ENCODE measurements at places on chromosomes 16 and 17.

- DNase-seq, result no peak
Observed at GRCh38 chr17:12966413-12966812, 51.4 kb downstream of the ELAC2 start.

GRCh38 chr17:41810659-41811548 is 845 bp downstream of the P3H4 start:
- no peak for DNase-seq

DNA sequence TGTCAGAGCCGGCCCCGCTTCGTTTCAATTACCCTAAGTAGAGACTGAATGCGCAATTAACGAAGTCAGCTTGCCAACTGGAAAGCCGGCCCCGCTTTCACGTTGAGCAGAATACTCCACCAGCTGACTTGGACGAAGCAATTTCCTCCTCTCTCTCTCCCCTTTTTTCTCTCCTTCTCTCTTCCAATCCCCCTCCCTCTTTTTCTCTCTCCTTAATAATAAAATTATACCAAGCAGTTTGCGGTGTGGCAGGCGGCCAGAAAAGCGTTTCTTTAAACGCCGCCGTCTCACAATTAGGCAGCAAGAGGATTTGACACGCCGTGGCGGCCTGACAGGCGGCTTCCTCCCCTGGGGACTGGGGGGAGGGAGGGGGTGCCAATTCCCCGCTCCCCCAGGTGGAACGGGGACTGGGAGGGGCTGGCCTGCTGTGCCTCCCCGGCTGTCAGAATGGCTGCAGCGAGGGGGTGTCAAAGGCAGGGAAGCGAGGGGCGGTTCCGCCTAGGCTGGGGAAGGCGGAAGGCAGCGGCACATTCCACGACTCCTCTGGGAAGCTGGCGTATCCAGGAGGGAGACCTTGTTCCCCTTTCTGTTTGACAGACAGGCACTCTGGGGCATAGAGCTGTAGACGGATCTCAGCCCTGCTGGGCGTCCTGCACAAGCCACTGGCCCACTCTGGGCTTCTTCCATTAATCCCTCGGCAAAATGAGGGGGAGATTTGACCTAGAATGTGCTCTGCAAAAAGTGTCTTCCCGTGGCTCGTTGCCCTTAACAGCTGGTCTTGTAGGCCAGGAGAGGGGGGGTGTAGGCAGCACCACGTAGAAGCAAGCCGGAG is 52.7 kb downstream of the SREBF1 start:
- peak; percentile 91 for DNase-seq

- DNase-seq, result no peak
Observed at GRCh38 chr17:64230791-64231408, 32.2 kb downstream of the TEX2 start.

DNA sequence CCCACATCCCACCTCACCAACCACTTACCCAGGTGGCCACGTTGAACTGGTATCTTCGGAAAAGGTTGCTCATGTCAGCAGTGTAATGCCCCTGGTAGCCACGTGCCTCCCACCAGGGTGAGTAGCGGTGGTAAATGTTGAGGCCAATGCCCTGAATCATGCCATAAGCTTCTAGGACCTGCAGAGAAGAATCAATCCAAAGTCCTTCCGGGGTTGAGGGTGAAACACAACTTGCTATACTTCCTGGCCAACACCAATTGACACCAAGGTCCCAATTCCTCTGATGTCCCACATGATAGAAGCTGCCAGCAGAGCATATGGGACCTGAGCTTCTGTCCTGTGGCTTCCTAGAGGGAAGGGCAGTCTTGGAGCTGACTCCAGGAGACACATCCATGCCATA is 11.3 kb upstream of the CNOT1 start:
- DNase-seq, result no peak

DNA sequence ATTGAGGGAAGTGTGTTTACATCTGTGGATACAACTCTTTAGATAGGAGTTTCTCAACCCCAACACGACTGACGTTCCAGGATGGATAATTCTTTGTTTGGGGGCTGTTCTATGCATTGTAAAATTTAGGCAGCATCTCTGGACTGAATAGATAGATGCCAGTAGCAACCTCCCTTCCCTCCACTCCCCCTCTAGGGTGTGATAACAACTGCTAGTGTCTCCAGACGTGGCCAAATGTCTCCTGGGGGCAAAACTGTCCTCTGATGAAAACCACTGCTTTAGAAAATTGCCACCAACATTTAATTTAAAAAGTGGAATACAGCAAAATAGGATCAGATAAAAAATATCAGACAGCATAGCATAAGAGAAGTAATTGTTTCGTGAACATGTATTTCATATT is 79.9 kb downstream of the HS3ST3A1 start:
- no peak for DNase-seq

DNA sequence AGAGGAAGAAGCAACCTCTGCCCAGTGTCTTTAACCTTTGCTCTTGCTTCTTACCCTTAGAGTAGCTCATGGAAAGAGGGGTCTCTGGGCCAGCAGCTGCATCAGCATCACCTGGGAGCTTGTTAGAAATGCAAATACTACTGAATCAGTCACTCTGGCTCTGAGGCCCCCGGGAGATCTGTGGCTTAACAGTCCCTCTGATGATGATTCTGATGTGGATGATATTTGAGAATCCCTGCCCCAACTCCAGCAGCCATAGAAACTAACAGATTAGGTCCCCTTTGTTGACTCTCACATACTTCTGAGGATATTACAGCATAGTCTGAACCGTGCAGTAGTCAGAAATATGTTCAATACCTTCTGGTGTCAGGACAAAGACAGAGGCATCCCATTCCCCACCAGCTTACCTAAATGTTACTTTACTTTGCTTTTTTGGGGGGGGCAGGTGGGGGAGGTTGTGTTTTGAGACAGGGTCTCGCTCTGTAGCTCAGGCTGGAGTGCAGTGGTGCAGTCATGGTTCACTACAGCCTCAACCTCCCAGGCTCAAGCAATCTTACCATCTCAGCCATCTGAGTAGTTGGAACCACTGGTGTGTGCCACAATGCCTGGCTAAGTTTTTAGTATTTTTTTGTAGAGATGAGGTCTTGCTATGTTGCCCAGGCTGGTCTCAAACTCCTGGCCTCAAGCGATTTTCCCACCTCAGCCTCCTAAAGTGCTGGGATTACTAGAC is 220.1 kb downstream of the CCDC182 start:
- DNase-seq, result no peak

GRCh38 chr17:77420804-77421629 is 280.2 kb downstream of the SEC14L1 start:
- no peak for DNase-seq

DNA sequence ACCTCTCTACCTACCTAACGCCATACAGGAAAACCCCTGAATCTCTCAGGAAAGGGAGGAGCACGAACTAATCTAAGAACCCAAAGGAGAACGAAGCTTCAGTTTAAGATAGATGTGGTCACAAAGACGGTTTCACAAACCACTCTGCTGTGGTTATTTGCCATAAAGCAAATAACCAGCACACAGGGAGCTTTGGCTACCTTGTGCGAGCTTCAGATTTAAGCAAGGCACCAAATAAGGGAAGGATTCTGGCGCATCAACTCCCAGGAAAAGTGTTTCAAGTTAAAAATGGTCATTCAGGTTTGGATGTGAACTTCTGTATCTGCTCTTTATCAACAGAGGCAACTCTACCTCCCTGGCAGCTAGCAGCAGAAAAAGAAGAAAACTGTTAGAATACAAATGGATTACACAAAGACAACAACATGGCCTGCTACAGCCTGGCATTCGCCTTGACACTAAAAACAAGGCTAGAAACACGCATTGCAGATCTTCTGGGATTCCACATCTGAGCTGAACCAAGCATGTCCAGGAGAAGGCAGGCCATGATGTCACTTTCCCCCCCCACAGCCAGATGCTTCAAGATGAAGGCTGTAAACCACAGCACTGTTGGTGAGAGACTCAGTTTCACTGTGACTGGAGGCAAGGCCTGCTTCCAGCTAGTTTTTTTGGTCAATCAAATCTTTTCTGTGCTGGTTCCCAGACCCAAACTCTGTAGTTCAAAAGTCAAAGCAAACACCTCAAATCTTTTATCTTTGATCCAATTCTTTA is 43.6 kb downstream of the SMG6 start:
- DNase-seq, result no peak

GRCh38 chr17:37259030-37259735 is 116.6 kb upstream of the C17orf78 start:
- no peak for DNase-seq

Data from brain (organoid and tissue), 16 donors.